ENCODE measurements at places on chromosomes 16 and 17. TPM values are rescaled to one million over a fixed set of nuclear protein-coding genes. Genes with fewer than 3 reads are reported as not detected.

DNA sequence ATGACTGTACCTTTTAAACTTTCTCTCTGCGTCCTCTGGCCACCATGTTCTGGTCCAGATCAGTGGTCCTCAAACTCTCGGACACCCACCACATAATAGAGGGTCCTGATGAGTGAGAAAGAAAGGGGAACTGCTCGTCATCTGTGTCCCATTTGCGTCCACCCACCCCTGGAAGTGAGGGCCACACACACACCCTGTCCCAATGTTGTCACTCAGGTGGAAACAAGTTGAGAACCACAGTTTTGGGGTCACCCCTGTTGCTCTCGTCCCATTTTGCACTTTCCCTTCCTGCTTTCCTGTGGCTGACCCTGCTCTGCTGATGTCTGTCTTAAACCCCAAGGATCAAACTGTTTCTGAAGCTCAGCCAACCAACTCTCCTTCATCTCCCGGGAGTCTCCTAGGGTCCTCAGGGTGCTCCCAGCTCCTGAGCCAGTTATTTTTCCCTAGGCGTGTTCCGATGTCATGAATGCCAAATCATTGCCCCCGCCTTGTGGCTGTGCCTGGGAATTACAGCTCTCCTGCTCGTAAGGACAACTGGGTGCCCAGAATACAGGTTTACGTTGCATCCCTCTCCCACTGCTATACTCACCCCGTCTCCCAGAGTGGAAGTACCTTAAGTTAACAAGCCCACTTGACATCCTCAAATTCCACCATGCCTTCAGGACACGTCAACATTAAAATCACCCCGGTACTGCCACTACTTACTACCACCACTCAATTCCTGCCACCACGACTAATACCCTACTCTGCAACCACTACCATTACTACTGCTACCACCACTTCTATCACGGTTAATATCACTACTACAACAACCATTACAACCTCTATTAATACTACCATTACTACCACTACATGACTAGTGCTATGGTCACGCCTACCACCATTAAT lies 26.0 kb upstream of the HNF1B start:
- H3K4me3 ChIP-seq = no peak overlapping the region
- no peaks in the 10 kb centered on the region for H3K27me3 ChIP-seq
- no peaks in the 10 kb centered on the region for H3K36me3 ChIP-seq
- no peaks in the 10 kb centered on the region for H3K4me1 ChIP-seq
- DNase-seq = peak; percentile 11
- no peak overlapping the region for H3K27ac ChIP-seq

DNA sequence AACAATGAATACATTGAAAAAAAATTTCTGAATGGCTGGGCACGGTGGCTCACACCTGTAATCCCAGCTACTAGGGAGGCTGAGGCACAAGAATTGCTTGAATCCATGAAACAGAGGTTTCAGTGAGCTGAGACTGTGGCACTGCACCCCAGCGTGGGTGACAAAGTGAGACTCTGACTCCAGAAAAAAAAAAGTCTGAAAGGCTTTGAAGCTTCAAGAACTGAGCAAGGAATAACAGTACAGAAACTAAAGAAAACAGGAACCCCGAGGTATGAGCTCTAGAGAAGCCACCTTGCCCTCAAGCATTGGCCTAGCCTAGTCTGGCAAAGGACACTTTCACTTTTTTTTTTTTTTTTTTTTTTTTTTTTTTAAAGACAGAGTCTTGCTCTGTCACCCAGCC lies 45.0 kb downstream of the TEX2 start:
- DNase-seq = peak; percentile 6
- H3K27ac ChIP-seq = no peak overlapping the region
- no peaks in the 10 kb centered on the region for H3K27me3 ChIP-seq
- peaks cover 7% of the 10 kb centered on the region for H3K4me1 ChIP-seq

GRCh38 chr16:86497551-86498021 lies 12.7 kb upstream of the FOXF1 start:
- DNase-seq = no peak
- H3K36me3 ChIP-seq = no peaks in the 10 kb centered on the region
- no peaks in the 10 kb centered on the region for H3K4me1 ChIP-seq
- H3K4me3 ChIP-seq = no peak overlapping the region
- H3K27me3 ChIP-seq = peaks cover 9% of the 10 kb centered on the region

DNA sequence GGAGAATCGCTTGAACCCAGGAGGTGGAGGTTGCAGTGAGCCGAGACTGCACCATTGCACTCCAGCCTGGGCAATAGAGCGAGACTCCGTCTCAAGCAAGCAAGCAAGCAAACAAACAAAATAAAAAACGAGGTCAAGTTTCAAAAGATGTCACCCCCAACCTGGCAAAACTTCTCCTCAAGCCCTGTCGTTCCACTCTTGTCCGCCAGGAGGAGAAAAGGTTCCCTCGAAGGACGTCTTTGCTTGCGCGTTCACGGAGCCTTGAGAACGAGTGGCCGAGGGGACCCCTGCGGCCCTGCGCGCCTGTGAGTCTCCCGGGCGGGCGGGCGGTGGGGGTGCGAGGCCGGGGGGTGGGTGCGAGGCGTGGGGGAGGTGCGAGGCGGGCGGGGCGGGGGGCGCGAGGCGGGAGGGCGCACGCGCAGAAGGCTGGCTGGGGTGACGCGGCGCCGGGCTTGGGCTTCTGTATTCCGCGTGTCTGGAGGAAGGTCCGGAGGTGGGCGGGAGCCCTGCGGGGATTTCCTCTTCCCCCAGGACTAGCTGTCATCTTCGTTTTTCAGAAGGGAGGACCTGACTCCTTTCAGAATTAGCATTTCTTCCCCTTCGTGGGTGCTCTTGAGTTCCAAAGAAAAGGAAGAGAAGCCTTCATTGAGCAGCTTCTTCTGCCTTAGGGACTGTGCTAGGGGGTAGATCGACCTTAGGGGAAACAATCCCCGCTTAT lies 3.7 kb downstream of the SLC52A1 start:
- H3K4me1 ChIP-seq = peaks cover 10% of the 10 kb centered on the region
- H3K36me3 ChIP-seq = no peaks in the 10 kb centered on the region
- peak overlapping the region; percentile 56 for H3K4me3 ChIP-seq
- H3K27ac ChIP-seq = peak overlapping the region; percentile 79

The ICAM2 gene
- 414 TPM for polyA plus RNA-seq

All from naive thymus-derived CD4-positive, alpha-beta T cell (primary cell).